Activated CD8-positive, alpha-beta memory T cell treated with anti-CD3 and anti-CD28 coated beads for 4 hours (primary cell): ENCODE measurements at places on chromosomes 4 and X.

DNA sequence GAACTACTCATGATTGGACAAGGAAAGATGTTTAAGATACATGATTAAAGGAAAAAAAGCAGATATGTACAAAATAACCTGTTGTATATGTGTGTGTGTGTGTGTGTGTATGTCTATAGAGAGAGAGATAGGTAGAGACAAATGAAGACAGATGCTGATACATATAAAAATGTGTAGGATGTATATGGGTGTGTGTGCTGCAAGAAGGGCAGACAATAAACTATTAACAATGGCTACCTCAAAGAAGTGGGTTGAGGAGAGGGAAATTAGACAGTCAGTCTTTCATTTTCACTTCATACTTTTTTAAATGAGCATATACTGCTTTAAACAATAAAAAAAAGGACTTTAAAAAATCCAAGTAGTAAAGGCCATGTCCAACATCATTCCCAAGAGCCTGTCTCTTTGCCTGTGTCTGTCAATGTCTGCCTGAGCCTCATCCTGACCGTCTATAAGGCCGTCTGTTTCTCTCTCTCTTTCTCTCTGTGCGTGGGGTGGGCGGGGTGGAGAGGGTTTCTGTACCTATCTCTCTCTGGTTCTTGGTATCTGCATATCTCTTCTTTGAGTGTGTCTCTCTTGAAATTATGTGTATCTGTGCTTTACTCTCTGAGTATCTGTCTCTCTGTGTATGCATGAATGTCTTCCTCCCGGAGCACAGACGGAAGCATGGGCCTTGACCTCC lies 62.8 kb downstream of the LRBA start:
- no peak for DNase-seq

- no peak for DNase-seq
Observed at GRCh38 chr4:141565379-141566089, 70.8 kb upstream of the IL15 start.

DNA sequence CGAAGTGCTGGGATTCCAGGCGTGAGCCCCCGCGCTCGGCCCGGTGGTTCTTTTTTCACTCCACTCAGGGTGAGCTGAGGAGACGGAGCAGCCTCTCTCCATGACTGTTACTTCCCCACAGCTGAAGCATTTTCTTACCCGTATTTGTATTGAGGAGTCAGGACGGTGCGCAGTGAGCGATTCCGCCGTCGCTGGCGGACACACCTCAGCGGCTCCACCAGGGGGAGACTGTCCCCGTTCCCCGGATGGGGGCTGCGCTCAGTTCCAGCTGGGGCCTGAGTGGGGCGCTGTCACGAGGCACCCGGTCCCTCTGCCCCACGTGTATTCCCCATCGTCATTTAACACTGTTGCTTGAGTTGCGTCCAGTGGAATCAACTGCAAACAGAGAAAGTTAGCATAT lies 844.0 kb upstream of the FRG1 start:
- DNase-seq, result no peak

DNA sequence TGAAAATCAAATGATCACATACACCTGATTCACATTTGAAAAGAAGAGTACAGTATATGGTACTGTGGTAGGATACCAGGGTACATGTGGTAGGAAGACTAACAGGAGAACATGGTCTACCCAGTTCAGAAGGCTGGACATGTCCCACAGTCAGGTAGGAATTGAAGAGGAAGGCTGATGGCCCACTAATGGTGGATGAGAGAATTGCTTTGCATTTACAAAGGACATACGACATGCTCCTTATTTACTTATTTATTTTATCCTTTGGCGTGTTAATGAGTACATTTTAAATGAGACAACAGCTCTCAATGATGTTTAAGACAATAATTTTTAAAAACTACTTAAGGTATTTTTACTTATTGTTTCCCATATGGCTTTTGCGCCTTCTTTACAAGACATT lies 106.7 kb upstream of the BMP2K start:
- no peak for DNase-seq

DNA sequence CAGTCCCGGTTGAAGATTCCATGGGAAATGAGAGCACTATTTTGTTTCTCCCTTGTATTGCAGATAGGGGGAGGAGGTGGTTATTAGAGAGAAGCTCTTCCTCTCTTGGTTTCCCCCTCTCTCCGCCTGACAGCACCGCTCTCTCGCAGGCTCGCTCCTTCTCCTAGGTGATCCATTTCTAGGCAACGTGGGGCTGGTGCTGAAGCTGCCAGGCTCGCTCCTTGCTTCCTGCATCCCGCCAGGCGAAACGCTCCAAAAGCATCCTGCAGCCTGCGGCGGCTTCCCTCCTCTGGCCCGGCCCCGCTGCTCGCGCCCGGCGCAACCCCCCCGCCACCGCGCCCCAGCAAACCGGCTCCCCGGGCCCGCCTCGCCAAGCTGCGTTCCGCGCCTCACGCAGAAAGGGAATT lies at the start of gene GRID2:
Gene GRID2 (plus strand): TSS at position 346 of the 407 bp plus-strand sequence.
- DNase-seq, result no peak

GRCh38 chr4:181897935-181898334 lies 345.3 kb upstream of the TENM3 start:
- no peak for DNase-seq

GRCh38 chrX:121160987-121161386 lies 113.6 kb downstream of the GLUD2 start:
- no peak for DNase-seq

DNA sequence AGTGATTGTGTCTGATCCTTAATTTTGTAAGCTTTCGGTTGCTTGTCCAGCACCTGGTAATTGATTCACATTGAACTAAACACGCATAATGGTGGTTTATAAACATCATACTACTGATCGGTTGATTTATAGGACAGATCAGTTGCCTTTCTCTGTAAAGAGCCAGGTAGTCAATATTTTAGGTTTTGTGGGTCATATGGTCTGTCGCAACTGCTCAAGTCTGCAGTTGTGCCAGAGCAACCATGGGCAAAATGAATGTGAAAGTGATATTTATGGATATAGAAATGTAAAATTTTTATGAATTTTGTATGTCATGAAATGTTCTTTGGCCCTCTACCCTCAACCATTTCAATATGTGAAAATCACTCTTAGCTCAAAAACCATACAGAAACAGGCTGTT lies 8.9 kb downstream of the JADE1 start:
- DNase-seq, result no peak

DNA sequence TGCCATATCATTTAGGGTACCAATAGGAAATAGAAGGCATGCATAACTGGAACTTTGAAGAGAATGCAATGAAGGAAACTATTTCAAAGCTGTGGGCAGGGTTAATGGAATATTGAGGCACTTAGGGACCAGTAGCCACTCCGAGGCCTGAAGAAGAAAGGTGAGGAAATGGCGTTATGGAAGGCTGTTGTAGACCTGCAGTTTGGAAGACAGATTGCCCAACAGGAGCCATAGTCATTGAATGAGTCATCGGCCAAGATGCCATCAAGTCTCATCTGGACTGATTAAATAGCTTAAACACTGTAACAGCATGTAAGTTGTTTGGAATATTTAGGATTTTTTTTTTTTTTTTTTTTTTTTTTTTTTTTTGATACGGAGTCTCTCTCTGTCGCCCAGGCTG lies 11.6 kb downstream of the CXCL13 start:
- no peak for DNase-seq

GRCh38 chr4:105632599-105632998 lies 75.9 kb downstream of the INTS12 start:
- no peak for DNase-seq

DNA sequence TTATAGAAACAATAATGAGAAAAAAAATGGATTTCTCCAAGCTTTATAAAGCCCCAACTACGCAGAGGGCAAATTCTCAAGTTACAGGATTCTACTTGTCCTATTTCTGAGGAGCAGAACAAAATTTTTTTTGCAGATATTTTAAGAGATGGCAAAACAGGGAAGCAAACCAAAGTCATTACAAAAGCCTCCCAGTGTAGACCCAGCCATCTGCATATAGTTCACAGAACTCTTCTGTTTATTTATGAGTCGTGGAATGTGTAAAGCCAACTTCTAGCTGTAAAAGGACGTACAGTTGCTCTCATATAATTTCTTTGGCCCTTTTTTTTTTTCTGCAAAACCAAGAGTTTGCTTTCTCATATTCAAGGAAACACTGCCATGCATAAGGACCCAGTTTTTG lies 120.4 kb downstream of the PCDH7 start:
- DNase-seq, result no peak

GRCh38 chr4:186265683-186266652 lies at the start of gene F11:
TSS of gene F11 (plus strand) at chr4:186266189. CDS start at chr4:186267137, 948 bp downstream.
- DNase-seq, result no peak

- no peak for DNase-seq
Observed at GRCh38 chrX:54980334-54980733, 13.7 kb downstream of the PFKFB1 start.

DNA sequence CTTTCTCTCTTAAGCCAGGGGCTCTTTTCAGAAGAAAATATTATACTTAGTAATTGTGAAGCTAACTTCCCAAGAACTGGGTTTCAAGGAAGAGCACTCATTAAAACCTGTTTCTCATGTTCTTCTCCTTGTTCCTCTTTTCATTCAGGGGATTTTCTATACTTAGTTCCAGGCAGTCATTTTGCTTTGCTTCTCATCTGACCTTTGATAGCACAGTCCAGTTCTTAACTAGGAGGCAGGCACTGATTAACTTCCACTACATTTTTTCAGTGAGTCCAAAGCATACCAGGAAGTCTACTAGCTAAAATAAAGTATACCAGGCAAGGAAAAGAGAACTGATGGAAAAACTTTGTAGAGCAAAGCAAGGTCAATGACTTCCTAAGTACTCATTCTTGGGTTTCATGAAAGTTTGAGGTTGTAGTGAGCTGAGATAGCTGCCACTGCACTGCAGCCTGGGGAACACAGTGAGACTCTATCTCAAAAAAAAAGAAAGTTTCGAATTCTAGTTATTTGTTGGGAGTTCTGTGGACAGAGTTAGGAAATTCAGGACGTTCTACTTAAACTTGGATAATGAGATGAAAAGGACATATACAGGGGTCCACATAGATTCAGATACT lies 190.1 kb upstream of the HS3ST1 start:
- DNase-seq, result no peak

GRCh38 chr4:155304375-155304774 lies 72.4 kb downstream of the MAP9 start:
- DNase-seq, result no peak

GRCh38 chr4:82491251-82491960 lies 61.0 kb downstream of the ENOPH1 start:
- no peak for DNase-seq

- no peak for DNase-seq
Observed at GRCh38 chrX:72421797-72422196, 116.1 kb upstream of the CITED1 start.

- DNase-seq, result no peak
Observed at GRCh38 chrX:63613531-63614028, 171.4 kb downstream of the ARHGEF9 start.

DNA sequence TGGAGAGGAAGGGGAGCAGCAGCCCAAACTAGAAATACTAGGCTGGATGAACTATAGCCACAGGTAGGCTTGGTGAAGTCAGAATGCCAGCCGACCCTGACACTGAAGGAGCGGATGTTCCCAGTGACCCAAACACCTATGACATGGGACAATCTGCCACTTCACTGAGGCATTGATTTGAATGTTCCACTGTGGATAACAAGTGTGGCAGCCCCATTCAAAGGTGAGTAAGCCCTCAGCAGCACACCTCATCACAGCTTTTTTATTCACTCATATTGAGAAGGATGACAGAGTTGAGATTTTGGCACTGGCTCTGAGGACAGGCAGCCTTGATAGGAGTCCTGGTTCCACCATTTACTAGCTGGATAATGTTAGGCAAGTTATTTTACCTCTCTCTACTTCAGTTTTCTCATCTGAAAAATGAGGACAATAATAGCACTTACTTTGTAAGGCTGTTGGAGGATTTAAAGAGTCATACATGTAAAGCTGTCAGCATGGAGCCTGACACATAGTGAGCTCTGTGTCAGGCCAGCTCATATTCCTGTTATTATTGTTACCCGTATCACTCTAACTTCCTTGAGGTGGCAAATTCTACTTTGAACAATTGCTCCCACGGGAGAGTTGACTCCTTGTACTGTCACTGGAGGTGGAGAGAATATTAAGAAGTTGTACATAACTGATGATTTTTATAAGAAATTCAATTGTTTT lies 114.6 kb downstream of the RASL11B start:
- DNase-seq, result no peak

DNA sequence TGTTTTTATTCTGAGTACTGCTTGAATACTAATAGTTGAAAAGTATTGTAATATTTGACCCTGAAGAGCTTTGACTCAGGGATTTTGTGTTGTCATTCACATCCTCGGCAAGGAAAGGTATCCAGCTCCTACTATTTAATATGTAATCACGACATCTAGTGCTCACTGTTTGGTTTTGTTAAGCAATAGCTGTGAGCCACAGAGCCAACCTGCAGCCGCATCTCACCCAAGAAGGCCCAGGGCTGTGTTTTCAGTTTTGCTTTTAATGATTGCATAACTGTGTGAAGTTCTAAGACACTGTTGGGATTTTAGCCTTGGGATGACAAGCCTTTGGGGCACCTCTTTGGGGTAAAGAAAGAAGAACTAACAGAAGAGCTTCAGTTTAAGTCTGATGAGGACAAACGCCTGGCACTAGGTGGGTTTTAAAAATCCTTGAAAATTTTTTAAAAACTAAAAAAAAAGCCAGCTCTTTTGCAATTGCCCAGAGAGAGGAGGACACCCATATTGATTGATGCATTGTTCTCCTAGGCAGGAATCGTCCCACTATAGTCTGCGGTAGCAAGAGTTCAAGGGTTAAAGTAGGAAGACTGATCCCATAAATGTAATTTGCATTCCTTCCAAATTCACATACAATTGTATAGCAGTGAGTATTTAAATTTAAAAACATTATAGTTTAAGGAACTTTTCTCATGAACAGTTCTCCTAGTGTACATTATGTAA lies 157.8 kb downstream of the RELL1 start:
- DNase-seq, result no peak

DNA sequence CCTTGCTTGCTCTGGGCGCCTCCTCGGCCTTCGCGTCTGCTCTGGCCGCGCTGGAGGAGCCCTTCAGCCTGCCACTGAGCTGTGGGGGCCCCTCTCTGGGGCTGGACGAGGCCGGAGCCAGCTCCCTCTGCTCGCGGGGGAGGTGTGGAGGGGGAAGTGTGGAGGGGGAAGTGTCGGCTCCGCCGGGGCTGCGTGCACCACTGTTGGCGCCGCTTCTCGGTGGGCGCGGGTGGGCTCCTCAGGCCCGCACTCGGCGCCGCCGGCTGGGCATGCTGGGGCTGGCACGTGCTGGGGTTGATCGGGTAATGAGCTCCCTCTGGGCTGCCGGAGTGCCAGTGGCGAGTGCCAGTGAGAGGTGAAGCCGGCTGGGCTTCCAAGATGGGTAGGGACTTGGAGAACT lies 116.7 kb downstream of the CPXCR1 start:
- no peak for DNase-seq

DNA sequence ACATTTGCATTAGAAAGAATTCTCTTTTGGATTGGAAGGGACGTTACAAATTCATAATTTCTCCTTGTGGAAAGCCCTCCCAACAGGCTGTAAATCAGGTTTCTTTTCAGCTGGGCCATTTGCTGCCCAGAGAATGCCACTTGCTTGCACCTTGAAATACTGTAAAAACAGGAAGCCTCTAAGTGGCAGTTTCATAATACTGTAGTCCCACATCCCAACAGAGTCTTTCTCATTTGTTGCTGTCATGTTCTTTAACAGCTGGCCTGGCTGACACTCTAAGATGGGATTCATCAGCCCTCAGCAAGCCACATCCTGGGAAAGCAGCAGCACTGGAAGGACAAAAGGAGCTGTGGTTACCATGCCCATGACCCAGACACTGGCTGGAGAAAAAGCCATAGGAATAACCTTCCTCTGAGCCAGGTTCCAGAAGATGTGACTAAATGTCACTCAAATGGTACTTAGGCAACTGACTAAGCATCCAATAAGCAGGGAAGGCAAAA lies 221.9 kb upstream of the MBNL3 start:
- DNase-seq, result no peak

GRCh38 chr4:34182306-34182705 lies 2062.0 kb downstream of the ARAP2 start:
- DNase-seq, result no peak

GRCh38 chr4:15215109-15215508 lies 212.7 kb upstream of the C1QTNF7 start:
- no peak for DNase-seq
